ENCODE measurements at places on chromosomes 6 and 20. TPM values are rescaled to one million over a fixed set of nuclear protein-coding genes. Genes with fewer than 3 reads are reported as not detected.

GRCh38 chr6:168107191-168107983 lies 28.4 kb upstream of the FRMD1 start:
- no peaks in the 10 kb centered on the region for H3K4me1 ChIP-seq
- no peak overlapping the region for H3K4me3 ChIP-seq
- H3K27me3 ChIP-seq = peaks cover 22% of the 10 kb centered on the region
- DNase-seq = no peak
- H3K36me3 ChIP-seq = no peaks in the 10 kb centered on the region

- H3K27me3 ChIP-seq = no peaks in the 10 kb centered on the region
- peaks cover 29% of the 10 kb centered on the region for H3K36me3 ChIP-seq
- H3K4me3 ChIP-seq = no peak overlapping the region
- peaks cover 69% of the 10 kb centered on the region for H3K4me1 ChIP-seq
- DNase-seq = no peak
- H3K27ac ChIP-seq = no peak overlapping the region
Observed at GRCh38 chr6:119344306-119344705, 5.3 kb downstream of the MAN1A1 start.

The OPRM1 gene
- total RNA-seq = not detected

The PPIL4 gene
- 20.8 TPM for total RNA-seq

The TGM6 gene
- total RNA-seq = not detected
